Cardiac septum (tissue), 1 donor: ENCODE measurements at places on chromosomes 12 and 14. TPM values are rescaled to one million over a fixed set of nuclear protein-coding genes. Genes with fewer than 3 reads are reported as not detected.

Gene TAS2R8
- total RNA-seq, result not detected

Gene FAM161B
- 4.7 TPM for total RNA-seq

Gene RHEBL1
- total RNA-seq, result 0.38 TPM

Gene KLRD1
- total RNA-seq, result 1.1 TPM

Gene DCAF4
- total RNA-seq, result 7.9 TPM

Gene ERP27
- 0.11 TPM for total RNA-seq

Gene CABP1
- 2.8 TPM for total RNA-seq

Gene IAPP
- total RNA-seq, result not detected

Gene LRIG3
- total RNA-seq, result 6.1 TPM

Gene C12orf54
- not detected for total RNA-seq

Gene KLRF1
- not detected for total RNA-seq

Gene SPIC
- total RNA-seq, result not detected

Gene GPR84
- 0.22 TPM for total RNA-seq

Gene CCDC197
- 3.4 TPM for total RNA-seq

Gene DBX2
- total RNA-seq, result 0.19 TPM

Gene ZNF705A
- total RNA-seq, result not detected

Gene BORCS5
- 9.7 TPM for total RNA-seq

Gene GLIPR1
- total RNA-seq, result 7.8 TPM

Gene FAM90A1
- total RNA-seq, result not detected

Gene SYNDIG1L
- total RNA-seq, result not detected

Gene GDF3
- 0.46 TPM for total RNA-seq

Gene RDH11
- total RNA-seq, result 18.3 TPM

Gene DNAJC22
- 0.70 TPM for total RNA-seq

Gene MORN3
- 0.08 TPM for total RNA-seq

Gene KRT82
- not detected for total RNA-seq

Gene KRT3
- total RNA-seq, result not detected

Gene SIRT4
- 2.4 TPM for total RNA-seq

Gene ZNF605
- 12.6 TPM for total RNA-seq

Gene KLRK1
- 0.19 TPM for total RNA-seq

Gene COPS7A
- total RNA-seq, result 64.7 TPM

Gene TSPAN19
- total RNA-seq, result not detected
